ENCODE measurements at places on chromosomes 1 and 21.

DNA sequence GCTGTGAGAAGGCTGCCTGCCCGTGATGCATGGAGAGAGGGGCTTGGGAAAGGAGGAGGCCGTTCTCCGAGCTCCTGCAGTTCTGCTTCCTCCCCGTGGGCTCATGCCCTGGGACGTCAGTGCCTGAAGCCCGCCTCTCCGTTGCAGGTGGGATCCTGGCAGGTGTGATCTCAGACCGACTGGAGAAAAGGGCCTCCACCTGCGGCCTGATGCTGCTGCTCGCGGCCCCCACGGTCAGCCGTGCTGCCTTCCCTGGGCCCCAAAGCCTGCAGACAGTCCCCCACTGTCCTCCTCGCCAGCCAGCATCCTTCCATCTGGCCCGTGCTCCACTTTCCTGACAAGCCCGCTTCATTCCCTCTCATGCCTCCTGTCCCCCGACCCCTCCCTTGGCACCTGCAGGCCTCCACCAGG, 50.9 kb downstream of the SLC37A1 start:
- DNase-seq: no peak

GRCh38 chr1:229271448-229272159, 693 bp downstream of the RAB4A start:
- peak; percentile 22 for DNase-seq

- DNase-seq: no peak
Measured at GRCh38 chr1:25088180-25088701, 144.1 kb downstream of the SYF2 start.

DNA sequence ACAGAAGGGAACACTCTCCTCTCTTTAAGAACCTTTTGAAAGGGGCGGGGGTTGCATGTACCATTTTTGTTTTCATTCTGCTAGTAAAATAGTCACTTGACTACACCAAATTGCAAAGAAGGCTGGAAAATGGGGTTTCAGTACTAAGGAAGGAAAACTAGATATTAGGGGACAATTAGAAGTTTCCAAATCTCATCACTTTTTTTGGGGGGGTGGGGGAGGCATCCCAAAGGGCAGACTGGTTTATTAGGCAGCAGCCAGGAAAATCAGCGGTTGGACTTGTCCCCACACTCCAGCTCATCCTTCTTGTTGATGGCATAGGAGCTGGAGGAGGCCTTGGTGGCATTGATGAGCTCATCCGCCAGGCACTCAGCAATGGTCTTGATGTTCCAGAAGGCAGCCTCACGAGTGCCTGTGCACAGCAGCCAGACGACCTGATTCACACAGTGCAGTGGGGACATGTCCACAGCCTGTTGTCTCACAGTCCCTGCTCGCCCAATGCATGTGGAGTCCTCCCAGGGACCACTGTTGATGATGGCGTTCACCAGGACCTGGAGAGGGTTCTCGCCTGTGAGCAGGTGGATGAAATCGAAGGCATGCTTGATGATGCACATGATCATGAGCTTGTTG, 1.7 kb upstream of the TMEM50B start:
- DNase-seq: no peak

- no peak for DNase-seq
Measured at GRCh38 chr1:43904660-43905551, 28.7 kb upstream of the ARTN start.

DNA sequence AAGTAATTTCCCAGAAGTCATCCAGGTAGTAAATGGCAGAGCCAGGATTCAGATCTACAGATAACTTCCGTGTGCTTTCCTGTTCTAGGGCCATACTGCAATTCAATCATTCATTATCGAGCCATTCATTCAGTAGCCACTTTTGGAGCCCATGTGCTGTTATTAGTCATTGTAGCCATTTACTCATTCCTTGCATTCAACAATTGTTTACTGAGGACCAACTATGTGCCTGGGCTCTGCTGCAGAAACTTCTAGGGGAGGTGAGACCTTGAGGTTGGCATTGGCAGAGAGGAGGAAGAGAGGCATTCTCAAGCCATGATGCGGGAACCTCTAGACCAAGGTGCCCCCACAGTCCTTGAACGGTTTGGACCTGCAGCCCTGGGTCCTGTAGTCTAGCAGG, 27.9 kb downstream of the EPHB2 start:
- DNase-seq: no peak

DNA sequence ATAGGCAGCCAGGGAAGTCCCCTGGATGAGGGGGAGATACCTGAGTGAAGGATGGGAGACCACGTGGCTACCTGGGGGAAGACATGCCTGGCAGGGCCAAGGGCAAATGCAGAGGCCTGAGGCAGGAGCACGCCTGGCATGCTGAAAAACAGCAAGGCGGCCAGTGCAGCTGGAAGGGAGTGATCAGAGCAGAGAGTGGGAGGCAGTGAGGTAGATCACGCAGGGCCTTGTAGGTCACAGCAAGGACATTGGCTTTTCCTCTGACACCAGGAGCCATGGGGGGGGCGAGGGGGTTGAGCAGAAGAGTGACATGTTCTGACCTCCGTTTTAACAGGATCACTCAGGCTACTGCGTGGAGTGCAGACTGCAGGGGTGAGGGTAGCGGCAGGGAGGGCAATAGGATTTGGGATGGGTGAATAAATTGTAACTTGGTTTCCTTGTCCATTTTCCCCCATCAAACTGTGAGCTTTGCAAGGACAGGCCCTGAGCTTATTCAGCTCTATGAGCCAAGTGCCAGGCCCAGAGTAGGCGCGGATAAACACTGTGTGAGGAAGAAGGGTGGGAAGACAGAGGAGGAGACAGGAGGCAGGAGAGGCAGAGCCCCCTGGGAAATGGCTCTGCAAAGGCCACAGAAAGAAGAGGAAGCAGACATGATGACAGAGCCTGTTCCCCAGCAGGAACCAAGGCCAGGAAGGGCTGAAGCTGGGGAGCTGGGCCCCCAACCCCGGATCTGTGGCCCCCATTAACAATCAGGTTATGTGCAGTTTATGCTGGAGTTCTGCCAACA, 16.6 kb downstream of the IFI6 start:
- DNase-seq: no peak

- DNase-seq: no peak
Measured at GRCh38 chr1:177585302-177586220, 384.3 kb downstream of the SEC16B start.

DNA sequence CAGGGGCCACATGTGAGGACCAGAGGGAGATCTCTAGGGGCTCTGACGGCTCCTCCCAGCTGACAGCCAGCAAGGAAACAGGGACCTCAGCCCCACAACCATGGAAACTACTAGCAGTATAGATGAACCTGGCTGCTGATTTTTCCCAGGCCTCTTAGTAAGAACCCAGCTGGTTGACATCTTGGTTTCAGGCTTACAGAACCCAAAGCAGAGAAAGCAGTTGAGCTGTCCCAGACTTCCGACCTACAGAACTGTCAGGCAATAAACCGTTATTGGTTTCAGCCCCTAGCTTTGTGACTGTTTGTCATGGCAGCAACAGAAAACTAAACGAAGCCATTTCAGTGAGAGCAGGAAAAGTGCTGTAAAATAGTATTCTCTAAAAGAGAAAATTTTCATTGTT, 36.4 kb downstream of the ETS2 start:
- DNase-seq: no peak

GRCh38 chr1:97063532-97063931, 341.9 kb downstream of the PTBP2 start:
- no peak for DNase-seq

DNA sequence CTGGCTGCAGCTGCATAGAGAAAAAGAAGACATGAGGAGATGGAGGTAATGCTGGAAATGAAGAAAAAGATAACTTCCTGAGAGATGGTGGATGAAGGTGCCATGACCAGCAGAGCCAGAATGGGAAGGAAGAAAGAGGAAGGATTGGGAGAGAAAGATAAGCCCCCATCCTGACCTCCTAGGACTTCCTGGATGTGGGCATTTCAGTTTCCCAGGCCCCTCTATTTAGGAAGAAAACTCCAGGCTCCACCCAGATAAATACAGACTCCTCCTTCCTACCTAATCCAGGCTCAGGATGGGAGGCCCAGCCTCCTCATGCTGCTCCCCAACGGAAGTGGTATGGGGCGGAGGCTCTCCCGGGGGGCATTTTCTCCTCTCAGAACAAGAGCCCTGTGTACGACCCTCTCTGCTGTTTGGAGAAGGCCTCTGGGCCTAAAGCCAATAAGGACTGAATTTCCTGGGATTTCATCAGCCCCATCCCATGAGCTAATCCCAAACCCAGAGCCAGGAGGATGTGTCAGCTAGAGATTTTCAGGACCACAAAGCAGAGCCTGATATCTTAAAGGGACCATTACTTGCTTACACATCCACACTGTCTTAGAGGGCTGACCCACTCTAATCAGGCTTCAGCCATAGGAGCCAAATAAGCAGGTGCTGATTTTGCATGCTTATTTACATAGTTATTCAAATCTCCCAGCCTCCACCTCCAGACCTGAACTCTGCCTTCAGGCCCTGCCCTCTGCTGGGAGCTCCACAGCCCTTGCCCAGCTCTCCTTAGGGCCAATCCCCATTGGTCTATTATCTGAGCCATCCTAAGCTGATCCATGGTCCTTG, 5.1 kb upstream of the ARHGEF2 start:
- no peak for DNase-seq

GRCh38 chr1:230861489-230861888, 6.8 kb downstream of the C1orf198 start:
- DNase-seq: no peak

GRCh38 chr1:11985851-11986250, 5.6 kb downstream of the MFN2 start:
- DNase-seq: no peak

GRCh38 chr1:2229037-2229864, 1.1 kb downstream of the SKI start:
- DNase-seq: peak; percentile 65

DNA sequence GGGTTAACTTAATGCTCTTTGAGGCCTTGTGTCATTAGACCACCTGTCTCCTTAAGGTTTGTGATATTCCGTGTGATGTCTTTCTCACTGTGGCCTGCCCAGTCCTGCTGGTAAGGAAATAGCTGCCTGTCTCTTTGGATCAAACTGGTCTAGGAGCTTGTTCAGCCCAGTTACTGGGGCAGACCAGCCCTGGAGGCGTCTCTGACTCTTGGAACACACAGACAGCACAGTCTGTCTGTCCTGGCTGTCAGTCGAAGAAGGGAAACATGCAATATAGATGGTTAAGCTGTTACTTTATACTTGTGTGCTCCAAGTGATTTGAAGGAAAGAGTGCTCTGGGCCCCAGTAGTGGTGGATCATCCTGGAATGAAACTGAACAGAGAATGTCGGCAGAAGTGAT, 20.4 kb downstream of the PBX1 start:
- DNase-seq: no peak

DNA sequence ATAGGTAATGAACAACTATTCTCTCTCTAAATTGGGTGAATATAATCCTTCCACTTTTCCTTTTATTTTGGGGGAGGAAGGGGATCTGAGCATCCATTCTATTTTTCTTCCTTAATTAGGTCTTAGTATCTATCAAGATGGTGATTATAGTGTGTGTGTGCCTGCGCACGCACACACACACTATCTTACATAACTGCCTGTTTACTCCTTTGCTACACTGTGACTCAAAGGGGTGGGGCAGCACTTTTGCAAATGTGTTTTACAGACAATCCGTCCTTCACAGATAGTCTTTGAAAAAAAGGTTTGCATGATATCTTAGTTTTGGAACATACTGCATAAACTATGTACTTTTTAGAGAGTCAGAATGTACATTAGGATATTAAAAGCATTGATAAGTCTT, 191.5 kb downstream of the SDCCAG8 start:
- DNase-seq: no peak

- DNase-seq: no peak
Measured at GRCh38 chr1:174916846-174917245, 82.9 kb upstream of the CACYBP start.

GRCh38 chr1:234094172-234094571, 189.7 kb downstream of the SLC35F3 start:
- no peak for DNase-seq

DNA sequence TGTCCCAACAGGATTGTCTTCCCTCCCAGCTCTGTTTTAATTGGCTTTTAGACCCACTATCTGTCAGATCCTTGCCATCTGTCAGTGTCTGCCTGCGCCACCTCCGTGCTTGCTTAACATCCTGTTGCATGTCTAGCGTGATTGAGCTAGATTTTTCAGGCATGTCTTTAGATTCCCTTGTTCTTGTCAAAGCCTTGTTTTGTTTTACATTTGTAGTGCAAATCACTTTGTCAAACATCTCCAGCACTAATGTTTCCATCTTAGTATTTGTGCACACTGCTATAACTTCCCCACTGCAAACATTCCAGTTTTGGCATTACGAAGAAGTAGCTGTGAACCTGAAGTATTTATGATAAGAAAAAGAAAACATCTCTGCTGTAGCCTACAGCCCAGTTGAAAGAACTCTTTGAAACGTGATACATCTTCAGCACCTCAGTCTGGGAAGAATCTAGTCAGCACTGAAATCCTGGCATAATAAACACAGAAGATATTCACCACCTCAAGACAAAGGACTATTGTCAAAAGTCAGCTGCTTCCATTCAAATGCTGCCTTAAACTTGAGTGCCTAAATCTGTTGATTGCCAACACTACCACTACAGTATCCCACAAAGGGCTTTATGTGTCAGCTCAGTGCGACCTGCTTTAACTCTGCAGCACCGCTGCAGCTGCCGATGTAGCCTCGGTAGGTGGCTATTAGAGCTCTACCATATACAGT, 105.0 kb downstream of the FNBP1L start:
- peak; percentile 13 for DNase-seq

GRCh38 chr1:198556971-198557370, 16.5 kb upstream of the ATP6V1G3 start:
- peak; percentile 93 for DNase-seq

DNA sequence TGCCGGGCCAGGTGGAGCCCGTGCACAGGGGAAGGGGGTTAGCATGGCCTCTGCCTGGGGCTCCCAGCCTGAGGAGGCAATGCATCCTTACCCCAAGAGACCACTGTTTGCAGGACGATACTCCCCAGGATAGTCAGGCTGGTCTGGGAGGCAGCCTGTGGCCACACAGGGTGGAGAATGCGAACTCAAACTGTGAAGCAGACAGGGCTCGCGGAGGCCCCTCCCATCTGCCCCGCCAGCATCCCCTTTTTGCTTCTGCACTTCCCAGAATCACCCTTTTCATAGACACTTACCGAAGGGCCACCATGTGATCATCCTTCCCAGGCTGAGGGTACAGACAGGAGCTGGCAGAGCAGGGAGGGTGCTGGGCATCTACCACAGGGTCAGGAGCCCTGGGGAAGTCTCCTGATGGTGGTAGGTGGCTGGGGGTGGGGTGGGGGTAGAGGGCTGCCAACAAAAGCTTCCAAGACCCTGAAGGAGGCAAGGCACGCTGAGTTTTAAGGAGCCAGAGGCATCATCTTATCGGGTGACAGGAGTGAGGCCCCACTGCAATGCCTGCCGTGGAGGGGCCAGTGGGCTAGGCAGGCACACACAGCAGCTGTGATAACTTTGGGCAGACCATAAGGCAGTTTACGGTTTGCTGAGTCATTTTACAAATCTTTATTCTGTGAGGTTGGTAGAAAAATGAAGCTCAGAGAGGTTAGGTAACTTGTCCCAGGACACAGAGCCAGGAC, 31.3 kb upstream of the BTG2 start:
- peak; percentile 45 for DNase-seq

DNA sequence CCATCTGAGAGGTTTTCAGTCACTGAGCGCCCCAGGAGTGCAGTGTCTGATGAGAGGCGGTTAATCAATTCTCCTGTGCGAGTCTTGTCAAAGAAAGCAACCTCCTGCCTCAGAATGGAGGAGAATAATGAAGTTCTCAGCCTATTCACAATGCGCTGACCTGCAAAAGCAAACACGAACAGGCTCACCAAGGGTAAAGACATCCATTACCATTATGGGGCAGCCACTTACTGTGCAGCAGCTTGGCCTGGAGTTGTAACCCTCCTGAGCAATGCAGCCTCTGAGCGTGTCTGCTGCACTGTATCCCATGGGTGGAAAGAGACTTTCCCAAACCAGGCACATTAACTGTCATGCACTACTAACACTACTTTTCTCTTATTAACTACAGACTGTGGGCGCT, 11.0 kb downstream of the ABCB10 start:
- DNase-seq: no peak
